Natural killer cell treated with Interleukin-12 subunit alpha and Interleukin-12 subunit beta and Interleukin-15 and Interleukin-18, amount 100 ng/mL, for 72 hours (primary cell): ENCODE measurements at places on chromosomes 5 and 9. TPM values are rescaled to one million over a fixed set of nuclear protein-coding genes. Genes with fewer than 3 reads are reported as not detected.

GRCh38 chr5:74316064-74316603, 324.4 kb downstream of the ENC1 start:
- DNase-seq: no peak
- H3K27ac ChIP-seq: no peak overlapping the region
- H3K4me3 ChIP-seq: no peak overlapping the region
- peaks cover 6% of the 10 kb centered on the region for H3K4me1 ChIP-seq
- H3K36me3 ChIP-seq: no peaks in the 10 kb centered on the region

GRCh38 chr5:98570661-98571191, 202.7 kb upstream of the RGMB start:
- no peaks in the 10 kb centered on the region for H3K4me1 ChIP-seq
- no peak overlapping the region for H3K4me3 ChIP-seq
- no peak for DNase-seq
- no peaks in the 10 kb centered on the region for H3K36me3 ChIP-seq
- H3K27me3 ChIP-seq: no peaks in the 10 kb centered on the region

The HINT1 gene
- 287 TPM for total RNA-seq

The SV2C gene
- 0.06 TPM for total RNA-seq

DNA sequence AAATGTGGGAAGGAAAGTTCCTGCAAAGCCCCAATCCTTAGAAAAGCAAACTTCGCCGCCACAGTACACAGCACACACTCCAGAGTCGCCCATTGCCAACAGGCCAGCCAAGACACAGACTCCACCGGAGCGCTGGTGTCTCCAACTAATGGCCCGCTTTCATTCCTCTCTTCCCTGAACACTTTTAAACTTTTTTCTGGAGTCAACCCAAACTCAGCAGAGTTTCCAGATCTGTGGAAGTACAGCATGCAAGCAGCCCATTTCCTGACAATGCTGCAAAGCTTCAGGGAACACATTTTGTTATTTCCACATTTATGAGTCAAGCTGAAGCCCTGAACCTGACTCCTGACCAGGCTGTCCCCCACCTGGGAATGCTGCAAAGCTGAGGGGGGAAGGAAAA, 351.9 kb downstream of the NFIB start:
- H3K27me3 ChIP-seq: no peaks in the 10 kb centered on the region
- no peak for DNase-seq
- no peaks in the 10 kb centered on the region for H3K36me3 ChIP-seq
- no peak overlapping the region for H3K27ac ChIP-seq
- no peaks in the 10 kb centered on the region for H3K4me1 ChIP-seq

DNA sequence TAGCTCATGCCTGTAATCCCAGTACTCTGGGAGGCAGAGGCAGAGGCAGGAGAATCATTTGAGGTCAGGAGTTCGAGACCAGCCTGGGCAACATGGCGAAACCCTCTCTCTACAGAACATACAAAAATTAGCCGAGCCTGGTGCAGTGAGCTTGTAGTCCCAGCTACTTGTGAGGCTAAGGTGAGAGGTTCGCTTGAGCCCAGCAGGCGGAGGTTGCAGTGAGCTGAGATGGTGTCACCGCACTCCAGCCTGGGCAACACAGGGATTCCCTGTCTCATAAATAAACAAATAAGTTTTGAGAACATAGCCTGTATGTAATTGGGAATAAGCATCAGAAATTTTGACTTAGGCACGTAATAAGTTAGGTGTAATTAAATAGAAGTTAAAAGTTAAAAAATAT, 971.7 kb upstream of the COX7C start:
- H3K4me3 ChIP-seq: no peak overlapping the region
- H3K27ac ChIP-seq: no peak overlapping the region
- no peak for DNase-seq
- peaks cover 7% of the 10 kb centered on the region for H3K36me3 ChIP-seq
- no peaks in the 10 kb centered on the region for H3K27me3 ChIP-seq
